ENCODE measurements at places on chromosomes 6 and 20. TPM values are rescaled to one million over a fixed set of nuclear protein-coding genes. Genes with fewer than 3 reads are reported as not detected.

Gene EPHA7
- total RNA-seq: under 0.01 TPM

DNA sequence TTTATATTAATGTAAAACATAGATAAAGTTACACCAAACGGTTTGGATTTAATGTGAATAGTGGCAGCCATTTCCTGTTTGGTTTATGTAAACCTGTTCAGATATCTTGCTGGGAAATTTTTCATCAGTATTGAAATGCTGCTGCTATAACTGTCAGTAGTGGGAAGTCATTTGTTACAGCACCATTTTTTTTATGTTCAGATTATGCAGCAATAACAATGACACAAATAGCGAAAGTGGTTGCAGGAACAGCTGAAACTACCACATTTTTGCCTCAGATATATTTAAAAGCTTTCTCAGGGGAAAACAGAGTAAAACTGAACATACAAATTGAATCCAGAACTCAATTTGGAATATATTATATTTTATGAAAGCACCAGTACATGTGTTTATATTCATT, 128.8 kb upstream of the SIM1 start:
- DNase-seq: no peak

DNA sequence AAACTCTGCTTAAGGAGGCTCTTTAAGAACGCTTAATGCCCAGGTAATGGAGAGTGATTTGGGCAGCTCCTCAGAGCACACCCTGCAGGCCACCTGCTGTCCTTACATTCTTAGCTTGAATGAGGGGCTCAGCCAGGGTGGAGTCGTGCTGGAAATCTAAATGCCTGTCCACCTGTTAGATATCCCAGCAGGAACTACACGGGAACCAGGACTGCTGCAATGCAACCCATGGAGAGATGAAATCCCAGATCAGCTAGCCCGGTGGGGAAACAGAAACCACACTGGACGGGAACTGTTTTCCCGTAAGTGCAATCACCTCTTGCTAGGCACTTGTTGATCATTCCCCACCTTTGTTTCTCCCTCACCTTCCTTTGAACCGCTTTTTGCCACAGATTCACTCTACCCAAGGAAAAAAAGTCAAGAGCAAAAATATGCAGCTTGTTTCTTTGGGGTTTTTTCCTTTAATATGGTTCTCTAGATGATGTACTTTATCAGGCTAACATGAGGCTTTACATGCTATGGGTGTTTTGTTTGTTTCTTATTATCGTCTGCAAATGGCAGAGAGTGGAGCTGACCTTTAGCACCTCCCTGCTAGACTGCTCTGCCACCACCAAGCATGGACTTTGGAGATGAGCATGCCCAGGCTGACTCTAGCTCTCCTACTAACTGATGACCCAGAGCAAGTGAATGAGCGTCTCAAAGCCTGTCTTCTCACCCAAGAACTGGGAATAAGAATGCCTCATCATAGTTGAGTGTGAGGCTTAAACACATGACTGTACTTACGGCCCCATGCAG, 125.9 kb upstream of the TNFAIP3 start:
- DNase-seq: no peak

Gene CLDN20
- total RNA-seq: not detected

DNA sequence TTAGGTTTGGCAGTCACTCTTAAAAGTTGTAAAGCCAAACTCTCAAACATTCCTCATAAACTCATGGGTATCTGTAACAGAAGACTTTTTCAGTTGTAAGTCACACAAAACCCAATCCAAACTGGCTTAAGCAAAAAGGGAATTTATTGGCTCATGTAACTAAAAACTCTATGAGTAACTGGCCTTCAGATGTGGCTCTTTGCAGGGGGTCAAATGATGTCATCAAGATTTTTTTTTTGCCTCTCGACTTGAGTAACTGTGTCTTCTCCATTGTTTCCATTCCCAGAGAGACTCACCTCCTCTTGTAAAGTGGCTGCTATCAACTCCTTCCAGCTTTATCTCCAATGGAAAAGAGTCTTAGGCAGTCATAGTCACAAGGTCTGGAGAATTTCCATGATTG, 645.0 kb downstream of the DHX35 start:
- no peak for DNase-seq

- DNase-seq: no peak
Measured at GRCh38 chr20:17935761-17936160, 32.8 kb downstream of the SNX5 start.

- DNase-seq: no peak
Measured at GRCh38 chr6:20565342-20565741, 31.1 kb downstream of the CDKAL1 start.

DNA sequence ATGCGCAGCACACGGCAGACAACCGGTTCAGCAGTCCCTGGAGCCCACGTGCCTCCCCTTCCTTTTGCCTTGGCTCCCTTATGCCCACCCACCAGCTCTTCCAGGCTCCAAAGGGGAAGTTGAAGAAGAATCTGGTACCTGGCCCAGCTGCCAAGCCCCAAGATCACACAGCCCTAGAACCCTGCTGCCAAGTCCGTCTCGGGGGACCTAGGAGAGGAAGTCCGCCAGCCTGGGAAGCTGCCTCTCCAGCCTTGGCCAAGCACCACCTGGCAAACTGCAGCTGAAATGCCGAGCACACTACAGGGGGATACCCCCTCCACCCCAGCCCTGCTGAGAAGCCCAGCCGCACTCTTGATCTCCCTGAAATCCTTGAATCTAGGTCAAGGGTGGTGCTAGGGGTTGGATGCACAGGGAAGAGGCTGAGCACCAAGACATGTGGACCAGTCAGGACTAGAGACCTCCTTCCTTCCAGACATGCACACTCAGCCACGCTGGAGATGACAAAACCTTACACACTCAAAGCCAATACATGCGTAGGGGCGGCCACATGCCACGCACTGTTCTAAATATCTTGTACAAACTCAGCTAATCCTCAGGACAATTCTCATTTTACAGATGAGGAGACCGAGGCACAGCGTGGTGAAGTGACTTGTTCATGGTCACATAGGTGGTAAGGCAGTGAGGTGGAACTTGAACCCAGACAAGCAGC, 124.1 kb downstream of the PREX1 start:
- no peak for DNase-seq

Gene MMP24
- 0.88 TPM for total RNA-seq

Gene POFUT1
- 49.7 TPM for total RNA-seq

- DNase-seq: no peak
Measured at GRCh38 chr20:58819921-58820320, 30.8 kb downstream of the GNAS-AS1 start.

DNA sequence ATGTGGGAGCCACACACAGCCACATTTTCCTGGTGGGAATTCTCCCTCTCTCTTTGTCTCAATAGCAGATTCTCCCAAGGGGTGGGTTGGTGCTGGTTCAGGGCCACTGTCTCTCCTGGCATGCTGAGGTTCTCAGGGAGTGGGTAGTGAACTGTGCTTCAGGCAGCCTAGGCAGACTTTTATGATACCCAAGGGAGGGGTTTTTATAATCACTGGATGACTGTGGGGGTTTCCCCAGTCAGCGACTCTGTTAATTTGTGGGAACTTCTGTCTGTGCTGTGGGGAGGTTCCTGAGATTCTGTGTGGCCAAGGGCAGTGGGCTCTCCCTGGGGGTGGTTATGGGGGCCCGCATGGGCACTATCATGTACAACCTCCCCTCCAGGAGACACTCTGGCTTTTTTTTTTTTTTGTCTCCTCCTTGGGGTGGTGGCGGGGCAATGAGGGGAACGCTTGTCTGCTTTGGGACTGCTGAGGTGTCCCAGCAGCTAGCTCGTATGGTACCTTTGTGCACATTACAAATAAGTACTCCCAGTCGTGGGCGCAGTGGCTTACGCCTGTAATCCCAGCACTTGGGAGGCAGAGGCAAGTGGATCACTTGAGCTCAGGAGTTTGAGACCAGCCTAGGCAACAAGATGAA, 10.0 kb downstream of the PTK7 start:
- no peak for DNase-seq

DNA sequence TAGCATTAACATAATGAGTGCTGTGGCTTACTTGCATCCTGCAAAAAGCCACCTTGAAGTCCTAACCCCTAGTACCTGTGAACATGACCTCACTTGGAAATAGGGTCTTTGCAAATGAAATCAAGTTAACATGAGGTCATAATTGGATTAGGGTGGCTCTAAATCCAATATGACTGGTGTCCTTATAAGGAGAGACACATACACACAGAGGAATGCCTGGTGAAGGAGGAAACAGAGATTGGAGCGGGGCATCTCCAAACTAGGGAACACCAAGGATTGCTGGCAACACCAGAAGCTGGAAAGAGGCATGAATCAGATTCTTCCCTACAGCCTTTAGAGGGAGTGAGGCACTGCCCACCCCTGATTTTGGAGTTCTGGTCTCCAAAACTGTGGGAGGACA, 17.6 kb upstream of the RPS6KA2 start:
- no peak for DNase-seq

Gene RIMS4
- not detected for total RNA-seq

DNA sequence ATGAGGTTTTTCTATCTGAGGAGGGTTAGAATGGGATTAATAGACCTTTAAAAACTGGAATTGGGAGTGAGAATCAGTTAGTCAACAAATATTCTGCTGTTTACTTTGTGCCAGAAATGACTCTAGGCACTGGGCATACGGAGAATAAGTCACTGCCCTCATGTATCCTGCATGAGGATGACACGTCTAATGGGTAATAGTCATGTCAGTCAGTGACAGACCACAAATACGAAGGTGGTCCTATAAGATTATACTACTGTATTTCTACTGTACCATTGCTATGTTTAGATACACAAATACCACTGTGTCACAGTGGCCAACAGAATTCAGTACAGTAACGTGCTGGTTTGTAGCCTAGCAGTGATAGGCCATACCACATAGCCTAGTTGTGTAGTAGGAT, 30.7 kb downstream of the ZFAND3 start:
- DNase-seq: no peak

Gene SLC2A4RG
- total RNA-seq: 24.1 TPM

DNA sequence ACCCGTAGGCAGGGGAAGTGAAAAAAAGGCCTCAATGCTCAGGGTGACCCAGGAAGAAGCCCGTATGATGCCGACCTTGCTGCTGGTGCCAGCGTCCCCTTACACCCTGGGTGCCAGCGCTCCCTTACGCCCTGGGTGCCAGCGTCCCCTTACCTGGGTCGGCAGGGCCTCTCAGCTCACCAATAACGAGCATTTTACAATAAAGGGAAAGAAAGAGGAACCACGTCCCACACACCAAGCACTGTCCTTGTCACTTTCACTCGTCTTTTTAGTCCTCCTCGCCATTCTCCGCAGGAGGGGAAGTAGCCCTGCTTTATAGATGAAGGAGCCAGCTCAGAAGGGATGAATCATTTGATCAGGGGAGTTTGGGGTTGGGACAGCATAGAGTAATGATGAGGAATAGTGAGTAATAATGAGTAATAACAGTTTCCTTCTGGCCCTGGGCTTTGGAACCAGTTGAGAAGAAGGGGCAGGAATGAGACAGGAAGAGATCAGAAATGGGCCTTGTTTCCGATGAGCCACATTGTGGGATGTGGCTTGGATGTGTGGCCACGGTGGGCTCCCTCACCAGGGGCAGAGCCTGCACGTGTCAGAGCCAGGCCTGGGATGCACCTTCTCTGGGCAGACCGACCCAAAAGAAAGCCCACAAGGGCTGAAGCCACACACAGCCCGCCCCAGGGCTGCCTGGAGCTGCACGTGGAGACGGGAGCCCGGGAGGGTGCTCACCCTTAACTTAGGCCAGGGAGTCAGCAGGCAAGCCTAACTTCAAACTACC, 75.7 kb downstream of the SYNJ2 start:
- DNase-seq: peak; percentile 93

- DNase-seq: no peak
Measured at GRCh38 chr6:167444602-167445346, 119.9 kb downstream of the TTLL2 start.

DNA sequence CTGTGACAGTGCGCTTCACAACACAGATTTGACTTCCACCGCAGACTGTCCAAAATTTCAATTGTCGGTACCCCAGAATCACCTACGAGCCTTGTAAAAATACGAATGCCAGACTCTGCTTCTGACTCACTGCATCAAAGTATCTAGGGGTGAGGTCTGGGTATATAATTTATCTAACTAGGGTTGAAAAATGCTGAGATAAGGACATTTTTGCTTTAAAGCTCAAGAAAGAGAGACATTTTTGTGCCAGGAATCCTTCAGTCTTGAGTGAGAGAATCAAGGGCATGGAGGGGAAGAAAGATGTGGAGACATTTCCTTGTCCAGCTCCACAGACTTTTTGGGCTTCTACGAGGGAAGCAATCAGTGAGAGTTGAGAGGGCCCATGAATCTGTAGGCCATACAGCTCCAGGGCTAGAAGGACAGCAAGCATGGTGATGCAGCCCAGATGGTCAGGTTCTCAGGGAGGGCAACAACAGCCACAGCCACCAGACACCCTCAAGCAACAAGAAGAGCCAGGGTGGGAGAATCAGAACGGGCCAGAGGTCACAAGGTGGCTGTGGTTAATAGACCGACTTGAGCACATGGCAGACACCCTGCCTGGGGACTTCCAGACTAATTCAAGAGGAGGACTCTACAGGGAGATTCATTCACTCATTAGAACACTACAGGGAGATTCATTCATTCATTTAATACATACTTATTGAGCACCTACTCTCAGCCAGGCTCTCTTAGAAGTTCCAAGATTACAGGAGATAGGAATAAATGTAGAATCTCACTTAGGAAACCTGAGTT, 211.1 kb upstream of the PRDM1 start:
- DNase-seq: no peak

- no peak for DNase-seq
Measured at GRCh38 chr6:25035174-25035511, 99.4 kb upstream of the RIPOR2 start.

- DNase-seq: no peak
Measured at GRCh38 chr6:119207971-119208725, 129.7 kb upstream of the FAM184A start.

Gene GPX5
- not detected for total RNA-seq

GRCh38 chr6:53796451-53796780, 1.6 kb downstream of the LRRC1 start:
- DNase-seq: peak; percentile 37

Gene FERMT1
- 0.28 TPM for total RNA-seq

DNA sequence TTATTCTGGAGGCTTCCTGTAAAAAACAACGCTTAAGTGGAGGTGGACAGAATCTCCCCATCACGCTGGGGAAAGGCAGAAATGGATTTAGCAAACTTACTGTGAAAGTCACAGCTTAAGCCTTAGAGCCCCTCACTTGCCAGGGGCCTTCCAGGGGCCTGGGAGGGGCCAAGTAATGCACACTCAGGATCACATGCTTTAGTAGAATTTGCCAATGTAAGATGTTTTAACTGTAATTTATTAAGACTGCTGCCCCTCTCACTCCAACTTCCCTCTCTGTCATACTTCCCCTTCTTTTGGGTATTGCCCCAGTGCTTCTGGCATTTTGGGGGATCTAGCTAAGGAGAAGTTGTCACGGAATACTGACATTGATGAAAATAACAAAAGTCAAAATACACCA, 12.6 kb upstream of the ADA start:
- DNase-seq: no peak

DNA sequence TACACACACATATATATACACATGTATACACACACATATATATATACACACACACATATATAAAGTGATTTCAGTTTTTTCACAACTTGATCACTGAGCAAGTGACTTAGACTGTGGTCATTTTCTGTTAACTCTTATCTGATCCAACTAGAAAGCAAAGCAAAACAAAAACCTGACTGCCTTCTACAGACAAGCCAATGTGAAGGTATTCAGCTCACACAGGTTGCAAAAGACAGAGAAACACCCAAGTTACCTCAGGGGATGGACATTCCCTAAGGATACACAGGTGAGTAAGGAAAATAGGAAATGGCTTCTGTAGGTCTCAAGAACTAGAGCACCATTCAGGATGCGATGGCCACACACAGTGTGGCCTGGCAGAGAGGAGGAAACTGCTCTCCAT, 58.4 kb upstream of the IER3 start:
- no peak for DNase-seq
